ENCODE measurements at places on chromosomes 11 and 22.

DNA sequence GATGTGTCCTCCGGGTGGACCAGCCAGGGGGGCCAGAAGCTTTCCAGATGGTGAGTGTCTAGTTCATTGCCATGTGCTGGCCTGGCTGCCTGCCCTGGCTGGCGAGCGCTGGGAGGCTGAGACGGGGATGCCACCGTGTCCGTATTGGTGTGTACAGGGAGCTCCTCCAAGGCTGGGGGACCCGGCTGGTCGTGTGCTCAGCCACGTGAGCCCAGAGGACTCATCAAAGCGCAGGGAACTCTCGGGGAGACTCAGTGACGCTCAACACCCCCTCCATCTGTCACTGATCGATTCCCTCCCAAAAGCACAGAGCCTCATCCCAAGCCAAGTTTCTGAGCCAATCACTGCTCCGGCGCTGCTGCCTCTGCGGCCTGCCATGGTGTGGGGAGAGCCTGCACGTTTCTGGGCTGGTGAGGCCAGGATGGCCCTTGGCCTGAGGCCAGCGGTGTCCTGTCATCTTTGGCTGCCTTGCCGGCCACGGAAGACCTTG, 423.7 kb downstream of the SHANK2 start:
- DNase-seq = no peak

- DNase-seq = no peak
Observed at GRCh38 chr22:30832407-30832987, 136.1 kb downstream of the MORC2 start.

GRCh38 chr22:21677606-21678443, 12.0 kb downstream of the PPIL2 start:
- DNase-seq = no peak

- no peak for DNase-seq
Observed at GRCh38 chr11:37858398-37858797, 1260.4 kb upstream of the RAG2 start.

DNA sequence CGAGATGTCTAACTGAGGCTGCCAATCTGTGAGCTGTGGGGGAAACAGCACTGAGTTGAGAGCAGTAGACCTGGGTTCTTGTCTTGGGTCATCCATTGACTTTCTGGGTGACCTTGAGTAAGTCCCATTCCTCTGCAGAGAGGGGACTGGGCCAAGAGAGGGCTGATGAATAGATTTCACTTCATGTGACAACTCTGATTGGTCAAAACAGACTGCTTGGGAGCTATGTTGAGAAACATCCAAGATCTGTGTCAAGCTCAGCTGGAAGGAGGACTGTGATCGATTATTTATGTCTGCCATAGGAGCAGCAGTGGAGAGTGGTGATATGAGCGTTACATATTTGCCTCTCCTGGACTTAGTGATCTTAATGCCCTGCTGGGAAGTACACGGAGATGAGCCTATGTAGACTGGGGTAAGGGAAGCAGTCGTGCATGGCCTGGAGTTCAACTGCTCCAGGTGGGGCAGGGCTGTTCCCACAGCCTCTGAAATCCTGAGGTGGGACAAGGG, 47.7 kb downstream of the OTOG start:
- DNase-seq = no peak

GRCh38 chr22:35306350-35306967, 6.8 kb downstream of the TOM1 start:
- no peak for DNase-seq

- DNase-seq = peak; percentile 47
Observed at GRCh38 chr22:39144101-39144767, 8.2 kb downstream of the CBX7 start.

GRCh38 chr22:29146771-29147170, 58.9 kb upstream of the EMID1 start:
- no peak for DNase-seq

GRCh38 chr11:15616130-15617105, 501.7 kb downstream of the INSC start:
- no peak for DNase-seq

DNA sequence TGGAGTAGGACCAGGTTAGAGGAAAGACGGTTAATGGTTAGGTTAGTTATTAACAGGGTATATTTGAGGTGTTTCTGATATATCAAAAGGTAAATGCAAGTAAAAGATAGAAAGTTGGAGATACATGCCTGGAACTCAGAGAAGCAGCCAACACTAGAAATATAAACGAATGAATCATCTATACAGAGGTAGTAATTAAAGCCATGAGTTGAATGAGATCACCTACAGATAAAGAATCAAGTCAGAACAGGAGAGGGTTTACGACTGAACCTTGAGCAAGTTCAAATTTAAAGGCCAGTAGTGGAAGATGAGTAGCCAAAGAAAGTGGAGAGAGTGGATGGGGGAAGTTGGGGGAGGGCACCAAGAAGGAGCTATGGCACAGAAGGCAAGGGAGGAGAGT, 73.9 kb downstream of the SPON1 start:
- DNase-seq = no peak

GRCh38 chr11:113105592-113105991, 144.4 kb downstream of the NCAM1 start:
- no peak for DNase-seq

DNA sequence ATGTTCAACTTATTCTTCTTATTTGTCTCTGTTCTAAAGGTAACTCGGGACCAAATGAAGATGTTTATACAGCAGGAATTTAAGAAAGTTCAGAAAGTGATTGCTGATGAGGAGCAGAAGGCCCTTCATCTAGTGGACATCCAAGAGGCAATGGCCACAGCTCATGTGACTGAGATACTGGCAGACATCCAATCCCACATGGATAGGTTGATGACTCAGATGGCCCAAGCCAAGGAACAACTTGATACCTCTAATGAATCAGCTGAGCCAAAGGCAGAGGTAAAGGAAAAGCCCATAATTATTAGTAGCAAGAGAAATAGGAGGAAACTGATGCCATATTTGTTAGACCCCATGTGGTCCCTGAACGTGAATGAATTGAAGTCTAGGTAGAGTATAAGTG, 63.3 kb downstream of the TRIM44 start:
- no peak for DNase-seq

DNA sequence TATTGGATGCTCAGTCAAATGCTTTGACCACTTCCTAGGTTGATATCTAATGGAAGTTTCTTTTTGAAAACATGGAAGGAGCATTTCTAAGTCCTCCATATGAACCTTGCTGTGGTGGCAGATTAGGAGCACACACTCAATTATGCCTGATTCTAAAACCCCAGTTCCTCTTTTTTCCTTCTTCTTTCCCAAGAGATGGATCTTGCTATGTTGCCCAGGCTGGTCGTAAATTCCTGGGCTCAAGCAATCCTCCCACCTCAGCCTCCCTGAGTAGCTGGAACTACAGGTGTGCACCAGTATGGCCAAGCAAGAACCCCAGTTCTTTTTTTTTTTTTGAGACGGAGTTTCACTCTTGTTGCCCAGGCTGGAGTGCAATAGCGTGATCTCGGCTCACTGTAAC, 3.0 kb downstream of the LYVE1 start:
- DNase-seq = no peak

DNA sequence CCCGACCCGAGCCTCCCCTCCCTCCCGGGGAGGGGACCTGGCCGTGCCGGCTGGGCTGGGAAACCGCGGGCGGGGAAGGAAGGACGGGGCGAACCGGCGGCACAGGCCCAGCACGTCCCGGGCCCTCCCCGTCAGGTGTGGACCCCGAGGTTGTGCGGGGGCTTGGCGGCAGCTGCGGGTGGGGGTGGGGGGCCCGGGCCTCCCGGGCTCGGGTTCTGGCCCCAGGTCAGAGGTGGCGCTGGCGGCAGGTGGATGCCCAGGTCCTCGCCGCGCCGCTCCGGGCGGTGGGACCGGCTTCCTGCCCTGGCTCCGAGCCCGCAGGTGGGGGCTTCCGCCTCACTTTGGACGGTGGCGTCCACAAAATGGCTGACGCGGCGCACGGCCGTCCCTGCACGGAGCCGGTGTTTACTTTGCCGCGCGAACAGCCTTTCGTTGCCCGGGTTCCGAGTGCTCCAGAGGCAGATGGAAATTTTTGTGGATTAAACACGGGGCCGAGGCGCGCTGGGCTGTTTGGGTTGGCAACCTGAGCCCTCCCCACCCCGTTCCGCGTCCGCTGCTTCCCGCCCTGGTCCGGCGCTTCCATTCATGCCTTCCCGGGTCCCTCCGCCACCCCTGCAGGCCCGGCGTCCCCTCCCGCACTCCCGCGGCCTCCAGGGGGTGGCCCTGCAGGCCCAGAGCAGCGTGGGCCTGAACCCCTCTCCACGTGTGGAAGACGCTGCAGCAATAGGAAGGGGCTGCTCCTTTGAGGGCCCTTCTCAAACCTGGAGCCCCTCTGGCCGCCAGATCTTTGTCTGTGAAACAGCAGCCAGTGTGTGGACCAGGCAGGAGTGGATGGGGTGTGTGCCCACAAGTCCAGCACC, 92.0 kb upstream of the KCNQ1OT1 start:
- no peak for DNase-seq
